ENCODE measurements at places on chromosomes 2 and 18. TPM values are rescaled to one million over a fixed set of nuclear protein-coding genes. Genes with fewer than 3 reads are reported as not detected.

The SCYGR3 gene
- total RNA-seq, result not detected

The MAIP1 gene
- 29.9 TPM for total RNA-seq

The GRB14 gene
- total RNA-seq, result not detected

The ADCY3 gene
- 108 TPM for total RNA-seq

The CTLA4 gene
- 166 TPM for total RNA-seq

The CROCC2 gene
- total RNA-seq, result not detected

The ALPP gene
- not detected for total RNA-seq

The CHRNG gene
- total RNA-seq, result not detected

The TUBA3E gene
- total RNA-seq, result not detected

The CNNM4 gene
- 10.1 TPM for total RNA-seq

The HNRNPA3 gene
- total RNA-seq, result 323 TPM

The ZNF521 gene
- total RNA-seq, result not detected
